Head of caudate nucleus (tissue), 42 donors: ENCODE measurements at places on chromosomes 7 and 10.

DNA sequence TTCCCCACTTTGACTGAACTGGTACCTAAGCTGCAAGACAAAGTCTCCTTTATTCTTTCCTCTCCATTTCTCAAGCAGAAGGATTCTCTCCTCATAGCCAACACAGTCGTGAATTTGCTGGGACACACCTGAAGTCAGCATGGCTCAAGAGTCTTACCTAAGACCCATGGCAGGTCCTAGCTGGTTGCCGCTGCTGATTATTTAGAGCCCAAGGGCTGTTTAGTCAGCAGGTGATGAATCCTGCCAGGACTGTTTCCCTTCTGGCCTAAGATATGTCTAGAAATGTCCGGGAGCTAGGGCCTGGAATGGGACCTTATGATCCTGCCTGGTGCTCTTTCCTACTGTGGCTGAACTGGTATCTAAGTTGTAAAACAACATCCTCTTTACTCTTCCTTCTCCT is 82.8 kb downstream of the AHCYL2 start:
- no peak for DNase-seq

- no peak for DNase-seq
These were observed 499.6 kb upstream of the PHF14 start for GRCh38 chr7:10474048-10474447.

GRCh38 chr10:94315975-94316464 is 46.7 kb downstream of the NOC3L start:
- no peak for DNase-seq

- DNase-seq = no peak
These were observed 96.9 kb downstream of the NSUN6 start for GRCh38 chr10:18554479-18554878.

- DNase-seq = no peak
These were observed 28.7 kb downstream of the ST8SIA6 start for GRCh38 chr10:17425584-17426262.

- DNase-seq = no peak
These were observed 119.8 kb downstream of the CACNA2D1 start for GRCh38 chr7:82323806-82324205.

DNA sequence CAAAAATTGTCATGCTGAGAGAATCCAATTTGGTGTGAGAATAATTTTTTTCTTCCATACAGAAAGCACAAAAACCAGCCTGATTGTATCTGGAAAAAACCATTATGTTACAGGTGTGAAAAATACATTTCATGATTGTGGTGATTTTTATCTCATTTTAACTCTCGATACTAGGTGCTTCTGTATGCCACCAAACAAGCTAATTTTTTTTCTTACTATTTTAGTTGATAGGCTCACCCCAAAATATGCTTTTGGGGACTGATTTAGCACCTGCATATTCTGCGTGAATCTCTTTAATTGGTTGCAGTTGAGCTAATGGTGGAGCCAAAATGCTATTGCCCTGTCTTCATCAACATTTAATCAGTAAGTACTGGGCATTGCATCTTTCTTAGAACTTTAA is 1.9 kb downstream of the DMTF1 start:
- no peak for DNase-seq

- no peak for DNase-seq
These were observed 25.6 kb downstream of the VSTM4 start for GRCh38 chr10:49089557-49090188.

DNA sequence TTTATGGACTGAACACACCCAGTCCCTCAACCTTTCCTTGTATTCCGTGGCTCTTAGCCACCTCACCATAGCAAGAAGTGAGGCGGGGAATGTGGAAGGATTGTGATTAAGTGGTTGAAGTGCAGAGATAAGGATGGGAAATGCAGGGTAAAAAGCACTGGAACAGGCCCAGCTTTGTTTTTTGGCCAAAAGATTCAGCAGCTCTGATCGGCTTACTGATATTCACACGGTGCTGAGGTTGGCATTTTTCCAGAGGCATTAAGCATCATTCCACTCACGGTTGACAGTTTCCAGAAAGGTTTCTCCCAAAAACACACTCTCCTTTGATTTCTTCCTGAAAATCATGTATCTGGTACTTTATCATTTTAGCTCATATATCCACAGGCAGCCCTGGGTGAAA is 544.2 kb downstream of the CNTNAP2 start:
- no peak for DNase-seq

DNA sequence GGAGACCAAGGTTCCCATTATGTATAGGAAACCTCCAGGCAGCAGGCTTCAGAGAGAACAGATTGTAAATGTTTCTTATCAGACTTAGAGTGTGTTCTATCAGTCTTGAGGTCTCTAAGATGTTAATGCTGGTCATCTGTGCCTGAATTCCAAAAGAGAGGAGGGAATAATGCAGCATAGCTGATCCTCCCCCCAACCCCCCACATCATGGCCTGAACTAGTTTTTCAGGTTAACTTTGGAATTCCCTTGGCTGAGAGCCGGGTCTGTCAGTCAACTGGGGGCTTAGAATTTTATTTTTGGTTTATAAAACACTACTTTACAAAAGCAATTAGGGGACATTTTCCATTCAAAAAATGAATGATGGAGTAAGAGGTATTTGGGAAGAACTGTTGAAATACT is 184.3 kb downstream of the NEBL start:
- no peak for DNase-seq

GRCh38 chr7:21476429-21476828 is 48.5 kb downstream of the SP4 start:
- no peak for DNase-seq

DNA sequence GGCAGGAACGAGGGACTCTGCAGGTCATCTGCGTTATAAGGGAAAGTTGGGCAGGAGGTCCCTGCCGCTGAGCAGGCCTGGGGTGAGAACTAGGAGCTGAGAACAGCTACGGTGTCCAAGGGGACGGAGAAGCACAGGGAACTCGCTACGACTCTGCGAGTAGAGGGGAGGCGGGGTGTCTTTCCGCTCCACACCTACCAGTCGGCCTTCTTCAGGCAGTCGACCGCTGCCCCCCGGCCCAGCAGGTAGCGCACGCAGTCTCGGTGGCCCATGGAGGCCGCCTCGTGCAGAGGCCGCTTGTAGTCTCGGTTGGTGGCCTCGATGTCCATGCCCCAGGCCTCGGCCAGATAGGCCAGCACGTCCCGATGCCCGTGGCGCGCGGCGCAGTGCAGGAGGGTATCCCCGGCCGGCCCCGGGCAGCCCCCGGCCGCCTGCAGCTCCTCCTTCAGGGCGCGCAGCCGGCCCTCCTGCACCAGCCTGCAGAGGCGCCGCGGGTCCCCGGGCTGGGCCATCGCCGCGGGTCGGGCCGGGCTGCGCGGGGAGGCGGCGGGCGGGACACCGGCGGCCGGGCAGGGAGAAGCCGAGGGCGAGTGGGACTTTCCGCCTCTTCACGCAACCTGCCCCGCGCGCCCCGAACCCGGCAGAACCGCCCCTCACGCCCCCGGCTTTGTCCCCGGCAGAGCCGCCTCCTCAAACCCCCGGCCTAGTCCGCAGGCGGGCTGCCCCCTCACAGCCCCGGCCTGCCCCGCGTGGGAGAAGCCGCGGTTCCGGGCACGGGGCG is 660 bp downstream of the ANKRD16 start:
- DNase-seq = no peak

DNA sequence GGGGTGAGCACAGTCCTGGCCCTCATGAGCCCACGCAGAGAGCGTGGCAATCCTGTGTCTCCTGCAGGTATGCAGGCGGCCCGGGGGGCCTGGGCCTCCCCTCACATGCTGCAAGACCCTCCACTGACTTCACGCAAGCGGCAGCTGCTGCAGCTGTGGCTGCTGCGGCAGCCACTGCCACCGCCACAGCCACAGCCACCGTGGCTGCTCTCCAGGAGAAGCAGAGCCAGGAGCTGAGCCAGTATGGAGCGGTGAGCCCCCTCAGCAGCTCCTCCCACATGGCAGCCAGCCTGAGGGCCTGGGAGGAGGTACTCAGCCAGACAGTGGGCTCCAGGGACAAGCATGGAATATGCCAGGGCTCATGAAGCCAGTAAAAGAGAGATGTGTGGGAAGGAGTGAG is 8.7 kb downstream of the ZMIZ2 start:
- DNase-seq = peak; percentile 39

GRCh38 chr10:125054669-125055268 is 105.6 kb downstream of the CTBP2 start:
- DNase-seq = no peak

GRCh38 chr10:31617757-31618156 is 298.7 kb downstream of the ZEB1 start:
- DNase-seq = no peak

DNA sequence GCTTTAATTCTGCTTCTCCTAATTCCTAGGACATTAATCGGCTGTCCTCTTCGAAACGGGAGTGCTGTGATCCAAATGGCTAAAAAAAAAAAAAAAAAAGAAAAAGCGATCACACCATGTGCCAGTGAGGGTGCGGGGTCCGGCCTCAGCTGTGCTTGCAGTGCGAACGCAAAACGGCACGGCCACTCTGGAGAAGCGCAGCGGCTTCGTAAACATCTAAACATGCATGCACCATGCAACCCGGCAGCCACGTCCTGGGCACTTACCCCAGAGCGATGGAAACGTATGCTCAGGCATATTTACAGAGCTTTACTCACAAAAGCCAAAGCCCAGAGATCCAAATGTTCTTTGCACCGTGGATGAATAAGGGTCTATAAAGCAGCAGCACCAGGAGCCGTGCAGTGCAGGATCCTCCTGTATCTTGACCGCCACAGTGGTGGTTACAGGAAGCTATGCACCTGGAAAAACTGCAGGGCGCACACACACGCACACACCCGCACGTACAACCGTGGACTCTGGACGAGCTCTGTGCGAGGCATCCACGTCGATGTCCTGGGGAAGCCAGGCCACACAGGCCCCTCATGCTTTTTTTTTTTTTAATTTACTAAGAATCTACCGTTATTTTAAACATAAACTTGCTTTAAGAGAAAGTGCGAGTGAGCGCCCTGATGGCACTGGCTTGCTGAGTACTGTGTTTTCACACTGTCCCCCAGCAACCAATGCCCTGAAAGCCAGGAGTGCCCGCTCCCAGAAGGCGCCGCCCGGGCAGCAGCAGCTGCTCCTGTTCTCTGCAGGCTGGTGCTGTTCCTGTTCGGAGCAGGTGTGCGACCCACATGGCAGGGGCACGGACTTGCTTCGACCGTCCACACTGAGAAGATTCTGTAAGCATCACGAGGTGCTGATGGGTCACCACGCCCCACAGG is 25.0 kb downstream of the GPER1 start:
- DNase-seq = peak; percentile 3

DNA sequence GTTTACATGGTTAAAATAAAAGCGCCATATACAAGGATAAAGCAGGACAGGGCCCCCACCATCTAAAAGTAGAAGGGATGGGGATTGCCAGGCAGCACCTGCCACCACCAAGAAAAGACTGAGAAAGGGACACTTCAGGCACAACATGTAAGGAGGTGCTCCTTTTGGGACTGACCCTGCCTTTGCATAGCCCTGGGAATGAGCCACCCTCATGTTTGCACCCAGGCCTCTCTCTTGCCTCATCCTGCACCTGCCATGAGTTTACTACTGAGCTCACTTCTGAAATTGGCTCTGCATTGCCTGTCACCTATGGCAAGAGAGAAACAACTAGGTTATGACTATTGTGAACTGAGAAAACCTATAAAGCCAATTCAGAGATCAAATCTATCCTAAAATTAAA is 489.7 kb downstream of the KCNMA1 start:
- no peak for DNase-seq

DNA sequence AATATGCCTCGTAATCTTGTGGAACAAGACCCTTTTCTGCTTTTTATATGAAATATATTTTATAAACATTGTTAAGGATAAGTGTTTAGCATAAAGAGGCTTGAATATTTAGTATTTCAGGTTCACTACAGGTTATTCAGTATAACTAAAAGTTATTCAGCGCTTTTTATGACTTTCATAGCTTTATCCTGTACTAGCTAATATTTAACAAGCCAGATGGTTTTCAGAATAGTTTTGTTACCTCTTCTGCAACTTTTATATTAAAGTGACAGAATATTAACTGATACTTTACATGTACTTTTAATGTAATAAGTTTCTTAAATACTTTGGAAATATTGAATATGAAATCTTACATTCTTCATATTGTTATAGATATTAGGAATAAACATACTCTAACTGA is 75.4 kb downstream of the CYP51A1 start:
- no peak for DNase-seq

DNA sequence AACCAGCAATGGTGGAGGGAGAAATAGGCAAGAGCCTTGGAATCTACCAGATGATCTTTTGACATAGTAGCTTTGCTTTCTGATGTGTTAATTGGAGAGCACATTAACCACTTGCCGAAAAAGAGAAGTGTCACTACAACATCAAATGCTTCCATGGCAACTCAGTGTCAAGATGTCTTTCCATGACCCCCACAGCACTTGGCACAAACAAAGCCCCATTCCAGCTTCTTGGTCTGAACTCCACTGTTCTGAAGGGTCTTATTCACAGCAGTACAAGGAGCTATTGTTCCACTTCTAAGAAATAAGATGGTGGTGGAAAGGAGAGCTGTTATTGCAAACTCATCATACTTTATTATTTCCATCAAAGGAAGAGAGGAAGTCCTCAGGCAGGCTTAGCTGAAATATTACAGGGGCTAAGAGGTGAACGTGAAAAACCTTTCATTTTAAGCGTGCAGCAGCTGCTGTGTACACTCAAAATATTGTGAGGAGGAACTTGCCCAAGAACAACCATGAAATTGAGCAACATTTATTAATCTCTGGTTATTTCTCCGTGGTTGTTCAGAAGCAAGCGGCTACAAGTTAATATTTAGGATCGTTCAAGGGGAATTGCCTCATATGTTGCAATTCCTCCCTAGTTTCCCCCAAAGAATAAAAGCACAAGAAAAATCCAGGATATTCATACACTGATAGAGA is 354.8 kb upstream of the CELF2 start:
- DNase-seq = no peak

DNA sequence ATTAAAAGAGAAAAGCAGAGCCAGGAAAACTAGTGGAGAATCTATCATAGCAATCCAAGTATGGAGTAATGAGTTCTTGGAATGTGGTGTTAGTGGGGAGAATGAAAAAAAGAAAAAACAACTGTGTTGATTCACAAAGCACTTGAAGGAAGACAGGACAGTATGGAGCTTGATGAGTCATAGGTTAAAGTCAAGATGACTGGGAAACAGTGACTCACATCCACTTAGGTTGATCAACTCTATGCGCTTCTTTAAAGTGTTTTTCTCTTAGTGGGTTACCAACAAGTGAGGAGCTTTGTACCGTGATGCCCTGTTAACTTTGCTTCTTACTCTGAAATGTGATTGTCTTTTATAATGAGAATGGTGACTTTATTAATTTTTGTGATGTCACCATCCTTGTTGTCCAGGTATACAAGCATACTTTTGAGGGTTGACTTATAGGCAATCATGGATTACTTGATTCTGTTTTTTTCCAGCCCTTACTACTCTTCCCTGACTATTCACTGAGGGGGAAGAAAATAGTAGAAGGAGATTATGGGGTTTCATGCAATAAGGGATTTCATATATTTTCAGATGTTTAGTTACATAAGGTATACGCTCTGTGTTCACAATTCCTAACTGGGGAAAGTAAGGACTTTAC is 32.1 kb upstream of the MDFIC start:
- no peak for DNase-seq

- DNase-seq = no peak
These were observed 17.2 kb upstream of the C10orf53 start for GRCh38 chr10:49662169-49662830.
